Stimulated activated CD4-positive, alpha-beta T cell treated with anti-CD3 and anti-CD28 coated beads, TNF-alpha, amount 100 ng/mL, for 1 hour (primary cell): ENCODE measurements at places on chromosomes 1 and 21.
A peak's percentile ranks its signal among the peaks of the same experiment; 100 is the strongest.

GRCh38 chr1:108708691-108709660, 3.7 kb upstream of the FNDC7 start:
- peak; percentile 40 for DNase-seq

- DNase-seq: no peak
These were observed 13.9 kb downstream of the BTBD8 start for GRCh38 chr1:92094090-92094489.

DNA sequence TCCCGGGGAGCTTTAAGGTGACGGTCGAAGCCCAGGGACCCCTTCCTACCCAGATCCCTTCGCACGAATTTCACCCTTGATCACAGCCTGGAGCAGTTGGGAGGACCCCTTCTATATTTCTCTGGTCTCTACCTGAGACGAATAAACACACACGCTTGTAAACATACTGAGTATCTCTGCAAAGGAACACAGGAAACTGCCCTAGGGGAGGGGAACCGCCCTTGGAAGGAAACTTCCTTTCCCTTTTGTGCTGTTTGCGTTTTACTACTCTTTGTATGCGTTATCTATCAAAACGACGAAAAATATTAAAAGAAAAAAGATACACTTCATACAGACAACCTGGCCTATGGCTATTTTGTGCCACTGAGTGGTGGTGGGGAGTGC, 750 bp downstream of the NECAP2 start:
- no peak for DNase-seq

DNA sequence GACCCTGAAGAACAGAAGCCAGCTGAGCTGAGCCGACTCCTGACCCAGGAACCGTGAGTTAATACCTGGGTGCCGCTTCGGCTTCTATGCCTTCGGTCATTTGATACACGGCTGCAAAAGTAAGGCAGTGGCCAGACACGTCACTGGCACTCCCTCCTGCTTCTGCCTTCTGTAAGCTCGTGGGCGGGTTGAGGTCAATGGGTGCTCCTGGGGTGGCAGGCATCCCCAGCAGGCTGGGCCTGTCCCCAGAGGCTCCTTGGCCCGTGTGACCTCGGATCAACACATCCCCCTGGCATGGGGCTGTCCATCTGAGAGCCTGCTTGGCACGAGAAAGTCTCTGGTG, 35.7 kb upstream of the COL6A1 start:
- no peak for DNase-seq

DNA sequence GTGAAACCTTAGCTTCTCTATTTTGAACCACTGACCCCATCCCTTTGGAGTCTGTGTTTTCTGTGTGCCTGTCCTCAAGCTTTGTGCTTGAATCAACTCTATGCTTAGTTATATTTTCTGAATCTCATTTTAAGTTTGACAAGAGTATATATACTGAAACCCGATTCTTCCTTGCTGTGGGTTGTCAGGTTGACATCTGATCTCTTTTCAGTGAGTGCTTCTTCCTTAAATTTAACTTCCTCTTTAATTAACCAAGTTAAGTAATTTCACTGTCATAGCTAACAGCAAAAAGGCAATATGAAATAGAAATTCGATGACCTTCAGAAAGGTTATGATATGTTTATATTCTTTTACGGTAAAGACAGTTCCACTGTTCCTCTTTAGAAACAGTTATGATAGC, 69.4 kb downstream of the C1orf21 start:
- DNase-seq: no peak

DNA sequence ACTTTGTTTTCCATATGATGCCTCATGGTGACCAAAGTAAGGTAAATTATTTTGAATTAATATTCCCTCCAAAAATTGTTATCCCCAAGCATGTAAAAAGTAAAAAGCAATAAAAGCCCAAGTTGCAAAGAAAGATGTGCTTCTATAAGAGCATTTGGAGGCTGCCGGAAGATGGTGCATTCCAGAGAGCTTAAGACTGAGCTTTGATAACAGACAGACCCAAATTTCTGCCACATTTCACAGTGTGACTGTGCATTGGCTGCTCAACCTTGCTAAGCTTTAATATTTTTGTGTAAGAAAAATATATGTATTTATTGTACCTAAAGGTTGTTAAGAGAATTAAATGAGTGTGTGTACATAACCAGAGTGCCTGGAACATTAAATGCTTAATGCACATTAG, 67.9 kb downstream of the CYYR1 start:
- no peak for DNase-seq

- DNase-seq: no peak
These were observed 67.9 kb downstream of the MDM4 start for GRCh38 chr1:204583909-204584632.

GRCh38 chr1:157045250-157046218, at the start of gene ARHGEF11:
Gene ARHGEF11 (minus strand): TSS chr1:157045742. CDS start chr1:157044330, 1,412 bp downstream.
- DNase-seq: peak; percentile 7

DNA sequence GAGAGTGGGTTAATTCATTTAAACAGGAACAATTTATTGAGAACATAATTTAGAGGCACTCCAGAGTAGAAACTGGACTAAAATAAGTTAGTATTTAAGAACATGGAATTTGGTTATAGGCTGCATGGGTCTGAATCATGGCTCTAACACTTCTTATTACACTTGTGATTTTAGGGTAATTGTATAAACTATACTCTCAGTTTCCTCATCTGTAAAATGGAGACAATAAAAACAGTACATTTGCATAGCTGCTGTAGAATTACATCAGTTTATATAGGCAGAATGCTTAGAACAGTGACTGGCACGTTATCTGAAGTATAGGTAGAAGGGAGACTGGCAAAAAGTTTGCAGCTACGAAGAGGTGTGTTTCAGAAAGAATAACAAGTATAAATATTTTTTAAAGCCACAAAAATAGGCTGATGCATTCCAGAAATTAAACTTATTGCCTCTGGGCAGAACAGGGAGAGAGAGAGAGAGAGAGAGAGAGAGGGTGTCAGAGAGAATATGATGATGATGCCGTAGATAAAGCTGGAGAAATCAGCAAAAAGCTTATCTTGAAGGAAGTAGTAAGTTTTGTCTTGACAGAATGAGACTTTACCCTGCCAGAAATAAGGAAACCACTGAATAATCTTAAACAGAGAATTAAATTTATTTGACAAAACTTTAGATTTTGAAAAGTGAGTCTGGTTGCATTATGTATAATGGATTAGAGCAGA, 8.1 kb upstream of the OR6K3 start:
- DNase-seq: no peak

DNA sequence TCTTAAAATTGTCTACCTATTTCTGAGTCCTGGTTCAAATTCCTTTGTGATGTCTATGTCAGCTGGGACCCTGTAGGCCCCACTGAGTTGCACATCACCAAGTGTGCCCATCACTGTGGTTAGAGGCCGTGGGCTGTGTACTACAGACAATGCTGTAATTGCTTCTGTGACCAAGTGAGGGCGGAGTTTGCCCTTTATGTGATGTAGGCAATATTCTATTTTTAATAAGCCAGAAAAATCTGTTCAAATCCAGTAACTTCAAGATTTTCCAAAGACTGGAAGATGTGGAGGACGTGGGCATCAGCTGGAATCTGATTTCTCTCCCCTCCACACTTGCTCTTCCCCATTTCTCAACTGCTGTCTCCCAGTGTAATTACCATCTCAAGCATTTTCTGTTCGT, 215.4 kb downstream of the PBX1 start:
- no peak for DNase-seq

DNA sequence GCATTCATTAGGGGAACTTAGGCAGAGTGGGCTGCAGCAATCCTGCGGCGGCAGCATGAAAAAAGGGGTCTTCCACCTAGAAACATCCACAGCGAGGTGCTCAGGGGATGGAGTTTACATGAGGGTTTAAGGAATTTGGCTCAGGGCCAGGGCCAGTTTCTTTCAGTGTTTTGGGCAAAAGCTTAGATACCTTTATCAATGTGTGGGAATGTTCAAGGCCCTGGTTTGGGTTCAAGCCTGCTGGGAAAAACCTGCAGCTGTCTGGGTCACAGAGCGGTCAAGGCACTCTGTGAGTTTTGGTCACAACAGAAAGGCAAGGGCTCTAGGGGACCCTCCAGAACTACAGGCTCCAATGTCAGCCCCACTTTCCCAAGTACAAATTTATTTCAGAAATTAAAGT, 230.3 kb downstream of the DISC1 start:
- no peak for DNase-seq

DNA sequence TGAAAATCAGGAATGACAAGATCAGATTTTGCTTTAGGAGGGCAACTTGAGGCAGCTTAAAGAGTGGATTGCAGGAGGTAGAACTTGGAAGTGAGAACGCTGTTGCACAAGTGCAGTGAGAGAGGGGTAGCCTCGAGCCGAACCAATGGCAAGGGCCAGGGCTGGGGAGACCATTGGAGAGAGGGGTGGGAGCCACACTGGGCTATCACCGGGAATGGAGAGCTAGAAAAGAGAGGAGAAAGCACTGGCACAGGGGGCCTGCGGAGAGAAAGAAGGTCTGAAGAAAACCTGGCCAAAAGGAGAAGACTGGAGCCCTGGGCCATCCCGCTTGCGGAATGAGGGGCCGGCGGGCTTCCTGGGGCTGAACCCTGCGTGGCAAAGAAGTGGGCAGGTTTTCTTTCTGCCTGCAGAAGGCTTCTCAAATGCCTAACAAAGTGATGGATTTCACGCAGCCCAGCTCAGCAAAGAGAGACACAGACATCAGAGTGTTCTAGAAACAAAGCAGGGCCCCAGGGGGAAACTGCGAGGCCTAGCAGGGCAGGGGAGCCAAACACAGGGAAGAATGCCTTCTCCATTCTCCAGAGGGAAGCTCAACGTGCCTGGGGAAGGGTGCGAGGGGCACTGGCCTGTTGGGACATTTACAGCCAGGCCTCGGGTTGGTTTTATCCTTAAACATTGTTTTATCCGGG, 1.2 kb upstream of the SLC37A1 start:
- no peak for DNase-seq

- no peak for DNase-seq
These were observed 10.7 kb downstream of the SCCPDH start for GRCh38 chr1:246734866-246735265.

- peak; percentile 72 for DNase-seq
These were observed 862 bp downstream of the GSTM3 start for GRCh38 chr1:109739738-109740614.

- no peak for DNase-seq
These were observed 10.4 kb downstream of the MTHFR start for GRCh38 chr1:11795238-11795890.

DNA sequence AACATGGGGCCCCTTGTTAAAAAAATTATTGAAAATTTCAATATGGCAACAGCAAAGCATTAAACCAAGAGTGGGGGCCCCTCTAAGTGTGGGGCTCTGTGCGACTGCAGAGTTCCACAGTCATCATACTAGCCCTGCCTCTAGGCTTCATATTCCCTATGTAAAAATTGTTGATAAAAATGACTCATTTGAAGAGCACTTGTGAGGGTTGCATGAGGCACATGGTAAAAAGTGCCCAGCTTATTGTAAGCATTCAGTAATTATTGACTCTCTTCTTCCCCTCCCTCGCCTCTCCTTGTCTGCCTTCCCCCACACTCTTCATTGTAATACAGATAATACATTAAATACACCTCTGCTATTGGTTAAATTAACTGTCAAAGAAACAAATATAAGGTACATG, 86.7 kb upstream of the PTBP2 start:
- no peak for DNase-seq

- peak; percentile 14 for DNase-seq
These were observed 522 bp downstream of the RC3H1 start for GRCh38 chr1:174021591-174022079.

- DNase-seq: no peak
These were observed 108.9 kb downstream of the CRYAA start for GRCh38 chr21:43277481-43278351.

- no peak for DNase-seq
These were observed 75.7 kb upstream of the KIAA1614 start for GRCh38 chr1:180837020-180837419.

DNA sequence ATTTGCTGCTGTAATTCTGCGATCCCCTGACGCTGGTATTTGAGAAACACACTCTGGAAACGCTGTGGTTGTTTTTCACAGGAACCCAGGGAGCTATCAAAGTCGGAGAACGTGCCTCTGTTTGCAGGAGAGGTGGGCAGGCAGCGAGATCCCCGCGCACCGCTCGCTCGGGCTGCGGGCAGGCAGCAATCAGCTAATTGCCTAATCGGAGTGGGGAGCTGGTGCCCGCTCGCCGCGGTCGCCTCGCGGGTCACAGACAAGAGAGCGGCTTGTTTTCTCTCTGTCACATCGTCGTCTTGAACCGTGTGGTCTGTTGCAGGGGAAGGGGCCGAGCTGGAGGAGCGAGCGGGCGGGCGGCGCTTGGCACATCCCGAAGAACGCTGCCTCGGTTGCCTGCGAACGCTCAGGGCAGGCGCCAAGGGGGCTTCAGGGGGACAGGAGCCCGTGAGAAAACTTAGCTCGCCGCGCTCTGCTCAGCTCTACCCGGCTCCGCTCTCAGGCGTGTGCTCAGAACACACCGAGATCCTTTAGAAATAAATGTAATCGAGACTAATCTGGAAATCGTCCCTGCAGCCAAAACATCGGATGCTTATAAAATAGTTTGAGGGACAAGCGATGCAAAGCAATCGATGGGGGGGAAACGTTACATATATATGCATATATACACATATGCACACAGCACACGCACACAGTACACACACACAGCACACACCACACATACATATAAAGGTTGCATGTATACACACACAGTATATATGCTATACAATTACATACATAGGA, 93.6 kb upstream of the SMYD2 start:
- no peak for DNase-seq

- no peak for DNase-seq
These were observed 98.2 kb upstream of the ARTN start for GRCh38 chr1:43835082-43836021.

DNA sequence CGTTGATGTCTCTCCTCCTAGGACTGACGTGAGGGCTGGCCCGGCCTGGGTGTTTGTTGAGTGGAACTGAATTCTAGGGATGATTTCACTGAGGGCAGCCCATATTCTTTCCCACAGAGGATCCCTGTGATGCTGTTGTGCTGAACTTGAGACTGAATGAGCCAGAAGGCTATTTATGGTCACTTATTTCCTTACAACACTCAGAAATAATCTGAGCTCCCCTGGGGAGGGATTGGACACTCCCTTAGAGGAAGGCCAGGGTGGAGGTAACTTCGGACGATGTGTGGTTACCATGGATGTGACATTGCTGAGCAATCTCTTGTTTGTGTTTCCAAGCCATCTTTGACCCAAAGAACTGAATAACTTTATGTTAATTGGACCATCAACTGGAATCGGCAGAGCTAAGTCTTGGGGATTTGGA, 5.1 kb upstream of the TMCO4 start:
- no peak for DNase-seq

DNA sequence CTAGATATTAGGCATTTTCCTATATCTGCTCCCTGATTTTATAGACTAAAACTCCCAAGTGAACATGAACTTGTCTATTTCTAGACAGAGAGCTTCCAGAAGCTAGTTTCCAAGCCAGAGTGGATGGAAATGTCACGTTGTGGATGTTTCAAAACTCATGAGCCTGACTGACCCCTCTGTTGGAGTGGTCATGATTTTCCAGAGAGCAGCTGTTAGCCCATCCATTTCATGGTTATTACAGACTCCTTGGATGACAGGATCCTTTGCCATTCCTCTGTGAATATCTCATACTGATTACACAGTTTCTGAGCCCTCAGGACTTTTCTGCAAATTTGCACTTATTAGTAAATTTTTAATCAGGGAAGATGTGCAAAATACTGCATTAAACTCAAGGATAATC, 76.8 kb upstream of the ATF3 start:
- no peak for DNase-seq

GRCh38 chr1:38026592-38027200, 14.2 kb downstream of the UTP11 start:
- DNase-seq: no peak

- DNase-seq: peak; percentile 40
These were observed 11.6 kb downstream of the TINAGL1 start for GRCh38 chr1:31587720-31588423.
